DMS153 (cell line): ENCODE measurements at places on chromosomes 7 and 10.

GRCh38 chr10:4440260-4440659 is 385.7 kb upstream of the AKR1E2 start:
- no peak for DNase-seq

- DNase-seq, result no peak
Measured at GRCh38 chr7:106623853-106624252, 37.1 kb downstream of the CCDC71L start.

DNA sequence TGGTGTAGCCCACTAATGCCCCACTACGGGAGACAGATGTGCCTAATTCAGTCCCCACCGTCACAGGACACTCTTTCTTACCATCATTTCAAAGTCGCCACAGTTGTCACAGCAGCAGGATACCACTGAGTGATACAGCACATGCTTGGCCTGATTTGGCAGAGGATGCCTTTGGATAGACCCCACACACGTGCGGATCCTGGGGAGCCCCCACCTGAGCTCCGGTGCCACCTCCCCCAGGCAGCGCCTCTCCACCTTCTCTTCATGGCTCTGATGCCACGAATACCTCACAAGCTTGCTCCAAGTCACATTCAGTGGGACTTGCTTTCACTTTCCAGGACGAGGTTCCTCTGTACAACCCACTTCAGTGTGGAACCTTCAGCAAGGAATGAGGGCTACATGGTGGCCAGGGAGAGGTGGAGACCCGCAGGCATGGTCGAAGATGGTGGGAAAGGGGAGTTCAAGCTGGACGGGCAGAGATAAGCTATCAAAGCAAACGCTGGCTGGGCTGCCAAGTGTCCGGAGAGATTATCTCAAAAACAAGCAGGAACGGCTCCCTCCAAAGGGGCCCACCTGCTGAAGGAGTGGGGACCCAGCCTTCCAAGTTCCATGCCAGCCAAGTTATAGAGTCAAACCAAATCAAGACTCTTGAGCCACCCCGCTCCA is 107.4 kb downstream of the ZRANB1 start:
- no peak for DNase-seq

GRCh38 chr10:43952760-43953159 is 304.1 kb upstream of the ZNF32 start:
- no peak for DNase-seq

DNA sequence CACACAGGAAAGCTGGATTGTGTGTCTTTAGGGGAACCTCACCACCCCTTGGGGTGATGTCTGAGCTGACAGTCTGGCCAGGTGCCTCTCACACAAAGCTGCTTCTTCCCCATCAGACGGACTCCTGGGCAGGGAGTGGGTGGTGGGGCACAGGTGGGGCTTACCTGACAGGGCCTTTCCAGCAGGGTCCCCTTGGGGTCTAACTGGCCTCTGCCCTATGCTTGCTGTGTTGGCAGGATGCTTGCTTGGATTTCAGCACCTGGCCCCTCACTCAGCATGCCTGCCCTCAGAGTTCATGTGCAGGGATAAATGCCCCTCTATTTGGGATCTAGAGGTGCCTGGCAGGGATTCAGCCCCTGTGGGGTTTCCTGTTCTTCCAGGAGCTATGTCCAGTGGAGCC is 496.9 kb upstream of the ZMIZ1 start:
- DNase-seq, result no peak

- DNase-seq, result no peak
Measured at GRCh38 chr7:80287400-80288174, 153.0 kb downstream of the GNAI1 start.

DNA sequence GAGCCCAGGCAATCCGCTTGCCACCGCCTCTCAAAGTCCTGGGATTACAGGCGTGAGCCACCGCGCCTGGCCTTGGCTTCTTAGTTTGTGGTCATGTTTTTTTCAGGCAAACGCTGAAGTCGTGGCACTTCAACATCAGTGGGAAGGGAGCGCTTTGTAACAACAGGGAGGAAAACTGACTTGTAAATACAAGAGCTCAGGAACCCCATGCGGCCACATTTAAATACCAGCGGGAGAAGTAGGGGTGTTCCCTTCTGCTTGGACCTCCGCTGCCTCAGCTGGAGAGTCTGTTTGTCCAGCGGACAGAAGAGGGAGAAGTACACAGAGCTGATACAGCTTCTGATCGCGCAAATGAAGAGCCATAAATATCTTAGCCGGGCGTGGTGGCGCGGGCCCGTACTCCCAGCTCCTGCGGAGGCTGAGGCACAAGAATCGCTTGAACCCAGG is 108.7 kb upstream of the KMT2C start:
- no peak for DNase-seq

DNA sequence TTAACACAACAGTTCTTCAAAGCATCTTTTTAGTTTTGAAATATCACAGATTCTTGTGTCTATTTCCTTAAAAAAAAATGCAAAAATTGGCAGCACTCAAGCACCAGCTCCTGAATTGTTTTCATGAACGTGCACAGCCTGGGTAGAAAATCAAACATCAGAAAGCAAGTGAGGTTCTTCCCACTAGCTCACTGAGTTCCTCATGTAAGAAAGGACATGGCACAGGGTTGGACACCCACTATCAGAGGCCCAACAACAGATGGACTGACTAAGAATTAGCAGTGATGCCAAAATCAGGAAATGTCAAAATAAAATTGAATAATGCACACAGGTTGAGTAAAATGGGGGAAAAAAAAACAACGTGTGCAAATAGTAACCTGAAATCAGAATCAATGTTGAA is 146.8 kb downstream of the PCLO start:
- DNase-seq, result no peak
